Hypothalamus (tissue), 51 donors: ENCODE measurements at places on chromosomes 3 and 15.
A peak's percentile ranks its signal among the peaks of the same experiment; 100 is the strongest.

DNA sequence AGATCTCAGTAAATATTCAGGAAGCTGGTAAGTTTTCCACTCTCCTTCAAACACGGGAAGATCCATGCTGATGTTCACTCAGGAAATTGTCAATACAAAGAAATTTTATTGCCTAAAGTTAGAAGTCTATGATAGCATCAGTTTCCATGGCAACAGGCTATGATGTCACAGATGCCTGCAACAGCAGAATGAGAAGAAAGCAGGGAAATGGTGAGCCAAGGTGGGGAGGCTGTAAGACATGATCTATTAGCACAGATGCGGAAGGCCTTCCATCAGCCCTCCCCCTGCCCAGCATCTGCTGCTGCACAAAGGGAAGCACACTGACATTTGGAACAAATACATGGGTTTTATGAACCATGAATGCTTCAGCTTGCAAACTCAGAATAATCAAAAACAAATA, 28.6 kb downstream of the EPHB1 start:
- DNase-seq: no peak

DNA sequence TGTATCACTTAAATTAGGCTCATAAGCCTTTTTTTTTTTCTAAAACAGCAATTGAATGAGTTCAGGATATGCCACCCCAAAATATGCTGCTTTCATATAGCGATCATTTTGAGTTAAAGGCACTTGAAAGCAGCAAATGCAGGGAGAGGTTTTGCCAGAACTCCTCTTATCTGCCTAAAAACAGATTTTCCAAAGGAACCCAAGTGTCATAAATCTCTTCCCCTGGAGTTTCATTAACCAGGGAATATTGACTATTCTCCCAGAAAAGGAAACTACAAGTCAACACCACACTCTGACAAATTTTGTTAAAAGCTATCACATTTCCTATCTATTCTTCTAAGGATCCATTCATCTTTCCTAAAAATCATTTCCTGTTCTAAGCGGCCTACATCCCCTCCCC, 11.3 kb downstream of the DNAAF4 start:
- DNase-seq: no peak

DNA sequence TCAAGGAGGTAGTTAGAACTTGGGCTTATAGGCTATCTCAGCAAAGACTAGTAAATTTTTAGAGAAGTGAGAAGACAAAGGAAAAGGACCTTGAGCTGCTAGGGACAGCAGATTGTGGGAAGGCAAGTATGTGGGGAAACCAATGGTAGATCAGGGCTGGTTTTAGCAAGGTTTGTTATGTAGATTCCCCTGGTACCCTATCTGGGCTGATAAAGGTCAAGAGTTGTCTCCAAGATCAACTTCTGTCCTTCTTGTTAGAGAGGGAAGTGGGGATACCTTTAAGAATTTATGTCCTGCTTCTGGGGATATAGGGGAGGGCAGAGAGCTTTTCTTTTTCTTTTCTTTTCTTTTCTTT, 28.9 kb downstream of the KAT2B start:
- DNase-seq: no peak

DNA sequence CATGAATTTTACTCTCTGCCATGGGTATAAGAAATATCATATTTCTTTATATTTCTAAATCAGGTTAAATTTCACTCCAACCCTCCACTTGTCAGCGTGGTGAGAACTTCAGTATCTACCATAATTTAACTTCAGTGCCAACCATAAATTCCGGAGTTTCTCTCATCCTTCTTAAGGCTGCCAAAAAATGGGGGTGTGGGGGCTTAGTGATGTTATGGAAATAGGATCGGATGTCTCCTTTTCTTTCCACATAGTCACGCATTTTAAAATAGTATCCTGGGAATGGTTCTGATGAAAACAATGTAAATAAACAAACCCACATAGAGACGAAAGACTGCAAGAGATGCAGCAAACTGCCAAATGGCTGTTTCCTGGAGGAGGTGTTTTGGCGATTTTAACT, 12.9 kb upstream of the FAM3D start:
- DNase-seq: no peak

DNA sequence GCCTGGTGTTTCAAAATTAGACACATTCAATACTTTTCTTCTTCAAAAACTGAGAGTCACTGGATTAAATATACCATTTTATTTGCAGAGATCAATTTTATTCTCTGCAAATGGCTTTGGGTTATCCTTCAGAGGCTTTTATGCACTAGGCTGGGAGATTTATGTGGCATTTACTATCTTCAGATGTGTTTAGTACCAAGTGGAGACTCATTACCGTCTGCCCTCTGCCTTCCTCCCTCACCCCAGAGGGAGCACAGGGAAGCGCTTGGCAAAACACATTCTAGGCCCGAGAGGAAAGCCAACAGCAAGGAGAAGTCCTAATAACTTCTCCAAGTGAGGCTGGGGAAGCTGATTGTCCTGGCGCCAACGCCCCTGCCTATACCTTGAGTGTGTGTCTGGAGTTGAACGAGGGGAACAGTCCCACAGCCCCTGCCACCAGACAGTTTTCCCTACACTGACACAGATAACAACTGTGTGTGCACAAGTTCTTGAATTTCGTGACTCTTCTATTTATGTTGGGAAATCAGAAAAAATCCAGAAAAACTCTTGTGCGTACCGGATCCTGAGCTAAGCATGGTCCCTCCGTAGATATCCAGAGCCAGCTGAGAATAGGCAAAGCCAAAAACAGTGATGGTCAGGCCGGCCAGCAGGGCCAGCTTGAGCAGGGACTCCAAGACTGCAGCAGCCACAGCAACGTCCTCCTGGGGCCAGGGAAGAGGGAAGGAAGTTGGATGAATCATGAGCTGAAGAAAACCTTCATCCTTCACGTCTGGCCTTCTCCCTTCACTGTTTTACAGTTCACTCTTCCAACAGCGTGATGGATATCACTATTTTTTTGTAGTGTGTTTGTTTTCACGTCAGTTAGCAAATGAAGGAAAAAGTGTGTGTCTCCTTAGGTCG, 26.6 kb downstream of the RFT1 start:
- DNase-seq: no peak

DNA sequence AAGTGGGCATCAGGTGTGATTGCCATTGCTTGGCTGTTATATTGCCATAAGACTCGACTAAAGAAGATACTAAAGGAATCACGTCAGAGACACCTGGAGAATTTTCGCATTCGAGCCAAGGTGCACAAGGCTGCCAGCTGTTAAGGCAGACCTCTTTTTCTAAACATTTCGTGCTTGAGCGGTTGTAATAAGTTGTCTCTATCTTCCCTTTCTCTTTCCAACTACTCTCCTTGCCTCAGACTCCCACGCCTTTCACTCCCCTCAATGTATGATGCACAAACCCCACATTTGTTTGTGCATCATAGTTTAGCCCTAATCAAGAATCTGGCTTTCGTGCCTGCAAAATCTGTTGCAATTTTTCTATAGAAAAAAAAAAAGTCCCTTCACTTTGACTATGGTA, 118.0 kb downstream of the IQCH start:
- DNase-seq: no peak

- no peak for DNase-seq
Measured at GRCh38 chr3:154209499-154209898, 88.3 kb downstream of the ARHGEF26 start.

DNA sequence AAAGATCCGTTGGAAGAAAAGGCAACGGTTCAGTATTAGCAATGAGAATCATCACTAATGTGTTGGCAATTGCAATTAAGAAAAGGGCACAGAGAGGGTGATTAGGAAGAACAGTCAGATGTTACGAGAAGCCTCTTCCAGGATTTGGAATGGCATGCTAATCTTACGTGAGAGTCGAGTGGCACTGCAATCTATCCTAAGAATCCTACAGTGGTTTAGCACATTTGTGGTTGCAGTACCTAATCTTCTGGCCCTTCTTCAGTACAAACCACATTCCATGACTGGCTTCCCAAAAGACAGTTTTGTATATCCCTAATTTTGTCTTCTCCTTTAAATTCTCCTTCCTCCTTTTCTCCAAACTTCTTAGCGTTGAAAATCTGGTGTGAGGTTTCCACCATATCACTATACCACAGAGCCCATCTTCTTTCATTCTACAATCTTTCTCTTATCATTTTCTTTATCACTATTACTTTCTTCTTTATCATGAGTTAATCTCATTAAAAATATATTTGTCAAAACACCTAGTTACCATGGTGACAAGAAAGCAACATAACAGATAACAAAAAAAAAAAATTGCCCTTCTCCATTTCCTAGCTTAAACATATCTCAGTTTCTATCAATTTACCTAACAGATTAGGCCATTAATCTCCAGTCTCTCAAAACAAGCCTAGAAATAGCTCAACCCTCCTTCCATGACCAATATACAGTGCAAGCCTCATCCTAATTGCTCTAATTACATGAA, 60.1 kb downstream of the IGSF11 start:
- DNase-seq: no peak

GRCh38 chr3:58352626-58353025, 19.9 kb downstream of the PXK start:
- no peak for DNase-seq

DNA sequence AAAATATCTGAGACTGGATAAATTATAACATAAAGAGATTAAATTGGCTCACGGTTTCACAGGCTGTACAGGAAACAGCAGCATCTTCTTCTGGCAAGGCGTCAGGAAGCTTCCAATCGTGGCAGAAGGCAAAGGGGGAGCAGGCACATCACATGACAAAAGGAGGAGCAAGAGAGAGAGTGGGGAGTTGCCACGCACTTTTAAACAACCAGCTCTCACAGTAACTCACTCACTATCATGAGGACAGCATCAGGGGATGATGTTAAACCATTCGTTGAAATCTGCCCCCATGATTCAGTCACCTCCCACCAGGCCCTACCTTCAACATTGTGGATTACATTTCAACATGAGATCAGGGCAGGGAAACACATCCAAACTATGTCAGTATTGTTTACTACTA, 114.5 kb upstream of the SPATA16 start:
- DNase-seq: no peak

- no peak for DNase-seq
Measured at GRCh38 chr3:55327131-55327920, 159.8 kb downstream of the WNT5A start.

GRCh38 chr3:72543246-72543645, 305.0 kb downstream of the SHQ1 start:
- no peak for DNase-seq

GRCh38 chr3:15102256-15102655, 3.3 kb upstream of the RBSN start:
- DNase-seq: peak; percentile 35

DNA sequence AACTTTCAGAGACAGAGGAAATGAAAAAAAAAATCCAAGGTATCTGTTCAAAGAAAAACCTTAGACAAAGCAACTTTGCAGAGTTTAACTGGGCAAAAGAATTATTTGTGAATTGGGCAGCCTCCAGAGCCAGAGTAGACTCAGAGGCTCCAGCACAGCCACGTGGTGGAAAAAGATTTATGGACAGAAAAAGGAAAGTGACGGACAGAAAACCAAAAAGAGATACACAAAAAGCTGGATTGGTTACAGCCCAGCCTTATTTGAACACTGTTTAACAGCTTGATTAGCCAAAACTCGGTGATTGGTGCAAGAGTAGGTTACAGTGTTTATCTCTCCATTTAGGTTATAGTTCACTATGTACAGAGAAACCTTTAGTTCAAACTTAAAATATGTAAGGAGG, 23.7 kb upstream of the GPD1L start:
- no peak for DNase-seq
